CD4-positive, alpha-beta T cell treated with Interleukin-21 for 1 hour (primary cell): ENCODE measurements at places on chromosomes 1 and 21.
A peak's percentile ranks its signal among the peaks of the same experiment; 100 is the strongest.

- DNase-seq: no peak
Measured at GRCh38 chr1:233277637-233278606, 17.6 kb downstream of the PCNX2 start.

GRCh38 chr1:173015629-173016028 lies 35.1 kb downstream of the TNFSF18 start:
- no peak for DNase-seq

- DNase-seq: no peak
Measured at GRCh38 chr1:193221651-193222050, 35.2 kb upstream of the B3GALT2 start.

GRCh38 chr21:44987301-44987885 lies 47.6 kb downstream of the SLX9 start:
- DNase-seq: no peak

DNA sequence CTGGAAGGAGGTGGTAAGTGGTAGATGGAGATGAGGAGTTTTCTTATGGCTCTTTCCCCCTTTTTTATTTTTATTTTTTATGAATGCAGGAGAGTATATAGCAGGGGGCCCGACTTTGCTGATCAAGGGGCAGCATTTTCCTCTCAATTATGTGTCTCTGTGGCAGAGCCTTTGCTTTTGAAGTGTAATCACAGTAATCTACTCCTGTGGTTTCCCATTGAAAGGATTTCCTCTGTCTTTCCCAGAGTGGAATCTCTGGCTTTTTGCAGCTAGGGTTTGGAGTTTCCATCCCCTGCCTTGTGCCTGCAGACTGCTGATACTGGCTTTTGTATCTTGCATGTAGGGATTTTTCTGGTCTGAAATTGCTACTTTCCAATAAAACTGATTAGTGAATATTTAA lies 29.1 kb downstream of the ARID1A start:
- DNase-seq: no peak

- no peak for DNase-seq
Measured at GRCh38 chr1:176925223-176925622, 239.3 kb downstream of the ASTN1 start.

GRCh38 chr1:229856009-229856650 lies 210.9 kb upstream of the GALNT2 start:
- DNase-seq: peak; percentile 3

DNA sequence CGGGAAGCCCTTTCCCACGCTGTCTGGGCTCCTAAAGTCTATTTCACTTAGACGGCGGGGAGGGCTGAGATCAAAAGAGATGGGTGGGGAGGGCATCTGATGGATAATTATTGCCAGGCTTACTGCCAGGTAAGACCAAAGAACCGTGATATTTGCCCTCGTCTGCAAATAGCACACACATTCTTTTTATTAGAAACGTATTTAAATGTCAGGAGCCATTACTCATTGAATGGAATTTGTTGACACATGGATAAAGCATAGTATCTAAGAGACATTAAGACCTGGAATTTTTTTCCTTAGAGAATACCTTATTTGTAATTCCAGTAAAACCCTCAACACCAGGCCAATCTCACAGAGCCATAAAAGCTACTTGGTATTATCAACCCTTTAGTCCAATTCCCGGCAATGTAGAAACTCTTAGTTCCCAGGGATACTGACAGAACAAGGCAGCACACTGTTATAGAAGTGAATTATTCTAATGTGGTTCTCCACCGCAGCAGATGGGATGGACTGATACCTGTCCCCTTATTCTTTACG lies 10.6 kb downstream of the URB1 start:
- no peak for DNase-seq

DNA sequence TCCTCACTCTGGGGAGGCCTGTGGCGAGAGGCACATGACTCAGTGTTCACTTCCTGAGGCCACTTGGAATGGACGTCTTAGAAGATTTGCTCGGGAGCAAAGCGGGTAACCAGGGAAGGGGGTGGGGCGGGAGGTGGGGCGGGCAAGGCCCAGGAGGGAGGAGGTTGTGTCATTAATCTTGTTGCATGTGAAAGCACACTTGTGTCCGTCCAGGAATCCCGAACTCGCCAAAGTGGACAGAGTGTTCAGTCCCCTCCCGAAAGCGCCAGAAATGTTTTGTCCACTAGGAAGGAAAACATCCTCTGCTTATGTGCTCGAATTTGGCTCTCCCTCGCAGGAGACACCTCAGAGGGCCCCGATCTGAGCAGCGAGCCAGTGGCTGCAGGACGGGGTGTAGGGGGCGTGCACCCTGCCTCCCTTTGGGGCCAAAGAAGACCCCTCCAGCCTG lies 84.2 kb downstream of the SPSB1 start:
- DNase-seq: no peak

GRCh38 chr1:6519935-6520671 lies 28.6 kb upstream of the PLEKHG5 start:
- DNase-seq: no peak

- no peak for DNase-seq
Measured at GRCh38 chr1:51281807-51282206, 45.7 kb downstream of the RNF11 start.

GRCh38 chr1:215584389-215584788 lies 17.3 kb downstream of the KCTD3 start:
- no peak for DNase-seq

GRCh38 chr1:118618618-118619340 lies 369.4 kb downstream of the TBX15 start:
- no peak for DNase-seq

- no peak for DNase-seq
Measured at GRCh38 chr1:151509350-151510019, 1.7 kb upstream of the CGN start.

DNA sequence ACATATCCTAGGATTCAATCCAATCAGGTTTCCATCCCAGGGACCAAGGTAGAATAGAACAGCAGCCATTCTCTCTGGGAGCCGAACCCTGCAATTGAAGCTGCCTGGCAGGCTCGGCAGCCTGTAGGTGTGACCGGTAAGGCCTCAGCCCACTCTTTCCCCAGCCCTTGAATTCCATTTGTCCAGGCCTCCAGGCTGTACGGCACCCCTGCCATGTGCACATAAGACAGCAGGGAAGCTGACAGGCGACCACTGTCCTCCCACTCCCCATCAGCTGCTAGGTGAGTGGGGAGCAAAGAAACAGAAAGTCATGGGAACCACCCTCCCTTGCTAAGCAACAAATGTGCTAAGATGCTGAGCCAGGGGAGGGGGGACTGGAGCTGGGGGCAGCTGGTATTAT lies 23.0 kb downstream of the OPTC start:
- no peak for DNase-seq

DNA sequence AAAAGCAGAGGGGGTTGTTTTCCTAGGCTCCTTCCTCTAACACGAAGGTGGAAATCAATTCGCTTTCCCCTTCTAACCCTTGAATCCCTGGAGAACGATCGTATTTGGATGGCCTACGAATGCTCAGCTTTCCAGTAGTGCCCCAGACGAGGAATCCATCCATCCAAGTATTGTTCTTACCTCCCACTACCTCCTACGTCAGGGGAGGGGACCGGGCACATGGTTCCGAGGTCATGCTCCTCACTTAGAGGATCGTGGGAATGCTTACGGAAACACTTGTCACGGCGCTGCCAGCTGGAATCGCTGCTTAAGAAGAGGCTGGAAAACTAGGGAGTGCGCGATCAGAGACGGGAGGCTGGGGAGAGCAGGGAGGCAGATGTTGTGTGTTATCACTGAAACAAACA lies 47.4 kb downstream of the CAPZB start:
- no peak for DNase-seq

DNA sequence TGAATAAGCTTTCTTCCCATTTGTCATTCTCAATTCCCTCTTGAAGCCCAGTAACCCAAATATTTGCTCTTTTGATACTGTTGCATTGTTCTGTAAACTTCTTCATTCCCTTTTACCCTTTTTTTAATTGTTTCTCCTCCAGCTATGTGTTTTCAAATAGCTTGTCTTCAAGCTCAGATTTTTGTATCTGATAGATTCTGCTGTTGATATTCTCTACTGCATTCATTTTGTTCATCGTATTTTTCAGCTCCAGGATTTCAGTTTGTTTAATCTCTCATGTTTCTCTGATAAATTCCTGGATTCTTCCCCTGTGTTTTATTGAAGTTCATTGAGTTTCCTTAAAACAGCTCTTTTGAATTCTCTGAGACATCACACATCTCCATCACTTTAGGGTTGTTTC lies 51.8 kb downstream of the PKN2 start:
- no peak for DNase-seq

GRCh38 chr1:162139211-162139610 lies 69.7 kb downstream of the NOS1AP start:
- no peak for DNase-seq

DNA sequence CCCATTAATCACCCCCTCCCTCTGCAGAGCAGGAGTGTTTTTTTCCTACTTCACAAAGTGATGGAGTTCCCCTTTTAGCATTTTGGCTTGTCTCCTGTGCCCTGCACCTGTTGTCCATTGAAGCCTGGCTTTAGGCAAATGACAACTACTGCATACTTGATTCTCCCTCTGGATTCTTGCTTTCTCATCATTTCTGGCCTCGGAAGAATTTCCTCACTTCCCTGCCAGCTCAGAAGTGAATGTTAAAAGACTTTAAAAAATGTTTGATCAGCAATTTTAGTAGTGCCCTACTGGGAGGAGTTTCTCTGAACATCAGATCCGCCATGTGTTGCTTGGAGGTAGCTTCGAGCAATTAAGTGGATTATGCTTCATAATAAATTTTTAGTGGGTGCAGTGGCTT lies 28.1 kb downstream of the RCOR3 start:
- no peak for DNase-seq

DNA sequence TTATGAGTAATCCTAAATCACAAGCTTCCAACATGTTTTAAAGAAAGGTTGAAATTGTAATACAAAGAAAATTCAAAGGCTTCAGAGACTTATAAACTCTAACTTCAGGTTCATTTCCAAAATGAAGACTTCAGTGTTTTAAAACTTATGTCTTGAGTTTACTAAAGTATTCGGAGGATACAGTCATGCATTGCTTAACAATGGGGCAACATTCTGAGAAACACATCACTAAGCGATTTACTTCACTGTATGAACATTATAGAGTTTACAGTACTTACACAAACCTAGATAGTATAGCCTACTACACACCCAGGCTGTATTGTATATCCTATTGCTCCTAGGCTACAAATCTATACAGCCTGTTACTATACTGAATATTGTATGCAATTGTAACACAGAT lies 38.3 kb downstream of the CEP170 start:
- no peak for DNase-seq

- DNase-seq: no peak
Measured at GRCh38 chr1:12591267-12591938, 26.6 kb downstream of the DHRS3 start.

- DNase-seq: no peak
Measured at GRCh38 chr1:40058453-40059337, 18.2 kb downstream of the CAP1 start.

DNA sequence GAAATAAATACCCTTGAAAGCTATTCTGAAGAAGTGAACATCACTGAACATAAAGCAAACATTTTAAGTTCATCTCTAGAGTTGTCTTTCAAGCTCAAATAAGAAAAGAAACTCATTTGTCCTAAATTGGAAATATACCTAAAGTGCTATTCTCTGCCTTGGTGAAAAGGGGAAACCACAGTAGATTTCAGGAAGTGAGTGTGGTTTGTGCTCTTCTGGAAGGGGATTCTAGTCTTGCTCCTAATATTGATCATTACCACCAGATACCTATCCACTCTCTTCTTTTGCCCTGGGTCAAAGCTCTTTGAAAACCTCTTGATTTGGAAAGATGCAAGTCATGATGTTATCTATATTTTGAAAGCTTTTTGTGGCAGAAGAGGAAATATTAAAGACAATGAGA lies 798.1 kb downstream of the ADGRL2 start:
- DNase-seq: no peak

DNA sequence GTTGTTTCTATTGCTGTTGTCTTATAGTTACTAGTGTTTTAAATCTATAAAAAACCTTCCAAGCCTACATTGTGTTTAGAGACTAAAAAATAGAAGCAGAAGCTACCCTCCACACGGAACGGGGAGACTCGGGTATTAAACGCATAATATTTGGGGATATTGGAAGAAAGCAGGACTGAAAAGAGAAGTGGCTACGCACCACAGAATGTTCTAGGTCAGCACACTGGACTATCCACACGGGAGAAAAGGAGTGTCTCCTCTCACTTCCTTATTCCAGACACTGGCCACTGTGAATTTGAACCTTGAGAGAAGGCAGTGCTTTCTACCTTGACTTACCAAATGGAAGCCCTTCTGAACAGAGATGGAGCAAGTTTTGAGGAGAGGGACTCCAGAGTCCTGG lies 1.0 kb upstream of the OR10J4 start:
- DNase-seq: no peak

DNA sequence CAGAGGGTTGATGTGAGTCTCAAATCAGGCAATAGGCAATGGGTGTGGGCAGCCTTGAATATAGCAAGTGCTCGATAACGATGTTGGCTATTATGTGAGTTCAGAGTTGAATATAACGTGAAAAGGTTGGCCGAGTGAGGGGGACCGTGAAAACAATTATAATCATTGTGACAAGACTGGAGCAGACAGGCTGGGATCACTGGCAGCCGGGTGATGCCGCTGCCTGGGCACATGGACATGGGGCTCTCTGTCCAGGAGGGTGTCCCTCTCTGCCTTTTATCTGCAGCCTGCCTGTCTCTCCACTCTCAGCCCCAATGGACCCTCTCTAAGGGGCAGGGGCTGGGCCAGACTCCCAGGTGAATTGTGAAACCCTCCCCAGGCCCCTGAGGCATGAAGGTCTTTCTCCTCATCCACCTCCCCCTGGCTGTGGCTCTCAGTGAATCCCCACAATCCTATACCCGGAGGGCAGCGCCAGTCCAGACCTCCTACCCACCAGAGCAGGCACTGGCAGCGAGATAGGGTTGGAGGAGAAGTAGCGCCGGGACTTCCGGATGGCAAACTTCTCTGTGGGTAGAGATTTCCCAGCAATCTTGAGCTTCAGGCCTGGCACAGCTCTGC lies 36.4 kb downstream of the TTC39A start:
- DNase-seq: no peak

GRCh38 chr1:218274511-218274910 lies 10.6 kb upstream of the RRP15 start:
- DNase-seq: no peak

GRCh38 chr1:2018217-2019171 lies 651 bp upstream of the GABRD start:
- DNase-seq: no peak

- peak; percentile 78 for DNase-seq
Measured at GRCh38 chr1:16167331-16168143, 11.7 kb upstream of the EPHA2 start.

- no peak for DNase-seq
Measured at GRCh38 chr1:170634293-170634692, 29.6 kb upstream of the PRRX1 start.

GRCh38 chr1:154607106-154607608 lies 829 bp downstream of the ADAR start:
- peak; percentile 25 for DNase-seq

DNA sequence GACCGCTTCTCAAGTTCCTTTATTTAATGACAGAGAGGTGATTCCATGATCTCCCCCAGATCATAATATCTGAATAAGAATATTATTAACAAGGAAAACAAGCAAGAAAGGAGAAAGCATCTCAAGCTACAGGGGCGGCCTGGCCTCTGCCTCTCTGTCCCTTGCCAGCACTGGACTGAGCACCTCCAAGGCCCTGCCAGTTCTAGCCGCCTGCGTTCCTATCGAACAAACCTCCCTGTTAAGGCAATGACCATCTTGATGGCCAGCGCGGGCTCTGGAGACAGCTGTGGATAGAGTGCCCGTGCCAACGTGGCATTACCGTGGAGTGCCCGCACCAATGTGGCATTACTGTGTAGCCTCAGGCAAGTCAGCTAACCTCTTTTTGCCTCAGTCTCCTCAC lies 84.8 kb downstream of the NPHP4 start:
- DNase-seq: no peak
